ENCODE measurements at places on chromosomes 4 and X.

DNA sequence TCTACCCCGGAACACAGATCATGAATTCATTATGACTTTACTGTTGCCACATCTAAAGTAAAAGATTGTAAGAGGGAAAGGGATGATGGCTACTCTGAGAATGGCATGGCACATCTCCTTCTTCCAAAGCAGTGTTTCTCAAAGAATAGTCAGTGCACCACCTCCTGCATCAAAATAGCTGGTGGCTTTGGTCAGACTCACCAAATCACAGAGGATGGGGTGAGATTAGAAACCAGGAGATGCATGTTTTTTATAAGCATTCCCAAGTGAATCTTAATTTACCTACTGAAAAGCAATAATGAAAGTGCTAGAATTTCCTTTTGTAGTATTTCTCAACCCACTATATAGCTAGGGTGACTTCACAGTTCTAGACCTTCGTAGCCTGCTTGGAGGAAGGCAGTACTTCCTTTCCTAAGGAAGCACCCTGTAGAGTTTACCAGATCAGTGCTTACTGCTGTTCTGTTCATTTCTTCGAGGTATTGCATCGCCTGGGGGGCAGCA is 340.8 kb upstream of the KLF3 start:
- no peak for DNase-seq

- no peak for DNase-seq
These were observed 141.5 kb upstream of the SMAD1 start for GRCh38 chr4:145340071-145340675.

DNA sequence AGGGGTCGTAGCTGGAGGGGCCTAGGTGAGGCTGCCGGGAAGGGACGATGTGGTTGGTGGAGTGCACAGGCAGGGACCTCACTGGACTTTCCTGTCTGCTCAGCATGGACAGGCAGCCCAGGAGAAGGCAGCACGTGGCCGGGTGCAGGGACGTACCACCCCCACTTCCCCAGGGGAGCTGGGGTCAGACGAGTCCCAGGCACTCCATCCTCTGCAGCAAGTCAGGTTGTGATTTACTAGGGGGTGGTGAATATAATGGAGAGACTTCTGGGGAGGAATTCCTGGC is 1.5 kb upstream of the CTBP1 start:
- no peak for DNase-seq

DNA sequence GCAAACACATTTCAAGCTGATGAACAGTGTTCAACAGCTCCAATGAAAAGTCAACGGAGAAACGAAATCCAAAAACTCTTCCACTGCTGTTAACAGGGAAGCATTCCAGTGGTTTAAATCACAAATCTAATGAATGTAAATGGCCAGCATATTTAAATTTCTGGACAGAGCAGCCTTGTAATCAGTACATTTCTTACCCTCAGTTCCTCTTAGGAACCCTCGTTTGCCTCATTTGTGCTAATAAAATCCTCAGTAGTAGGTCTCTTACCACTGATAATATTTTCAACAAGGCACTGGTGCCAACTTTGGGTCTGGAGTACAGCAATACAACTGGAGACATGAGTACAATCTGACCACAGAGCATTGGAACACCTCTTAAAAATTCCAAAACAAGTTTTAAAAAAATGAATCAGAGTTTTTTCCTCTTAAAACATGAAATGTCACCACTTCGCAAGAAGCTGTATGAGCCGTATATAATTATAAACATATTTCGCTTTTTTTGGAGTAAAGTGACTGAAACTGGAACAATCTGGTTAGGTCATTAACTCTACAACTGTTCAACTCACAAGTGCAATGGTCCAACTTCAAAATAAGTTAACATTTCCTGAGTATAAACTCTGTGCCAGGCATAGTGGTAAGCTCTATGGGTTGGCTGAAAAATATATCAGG is 211.2 kb downstream of the CPEB2 start:
- DNase-seq, result no peak

DNA sequence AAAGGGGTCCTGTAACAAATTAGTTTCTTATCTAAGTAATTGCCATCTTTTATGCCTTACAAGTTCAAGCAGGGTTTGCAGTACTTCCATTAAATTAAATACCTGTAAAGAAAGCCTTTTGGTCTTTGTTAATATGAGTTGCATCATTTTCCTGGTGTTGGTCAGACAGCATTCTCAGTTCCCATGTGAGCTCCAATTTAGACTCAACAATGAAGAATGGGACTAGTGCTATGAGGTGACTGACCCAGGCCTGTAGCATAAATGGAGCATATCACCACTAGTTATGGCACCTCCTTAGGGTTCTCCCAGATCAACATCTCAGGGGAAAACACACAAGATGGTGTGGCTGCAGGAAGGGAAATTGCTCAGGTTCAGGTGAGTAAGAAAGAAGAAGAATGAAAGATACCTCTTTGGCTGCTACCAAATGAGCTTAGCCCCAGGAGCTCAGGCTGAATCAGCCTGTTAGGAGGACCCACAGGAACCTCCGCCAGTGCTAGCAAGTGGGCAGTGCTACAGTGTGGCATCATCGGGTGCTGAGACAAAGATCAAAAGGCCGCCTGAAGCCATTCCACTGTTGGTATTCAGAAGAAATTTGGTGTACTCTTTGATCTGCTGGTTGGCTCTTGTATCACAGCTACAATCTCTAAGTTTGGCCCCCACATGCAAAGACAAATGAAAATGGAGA is 1.8 kb downstream of the TTC29 start:
- DNase-seq, result no peak

Measured in hematopoietic multipotent progenitor cell treated with erythropoietin and hydrocortisone succinate and interleukin-3 and kit ligand, for 15 days (in vitro differentiated cells).